ENCODE measurements at places on chromosomes 1 and 21. TPM values are rescaled to one million over a fixed set of nuclear protein-coding genes. Genes with fewer than 3 reads are reported as not detected.

GRCh38 chr1:94554580-94554979 is 13.0 kb upstream of the F3 start:
- H3K36me3 ChIP-seq = no peaks in the 10 kb centered on the region
- H3K4me1 ChIP-seq = peaks cover 12% of the 10 kb centered on the region
- no peak overlapping the region for H3K27ac ChIP-seq
- no peak overlapping the region for H3K4me3 ChIP-seq
- no peak for DNase-seq

DNA sequence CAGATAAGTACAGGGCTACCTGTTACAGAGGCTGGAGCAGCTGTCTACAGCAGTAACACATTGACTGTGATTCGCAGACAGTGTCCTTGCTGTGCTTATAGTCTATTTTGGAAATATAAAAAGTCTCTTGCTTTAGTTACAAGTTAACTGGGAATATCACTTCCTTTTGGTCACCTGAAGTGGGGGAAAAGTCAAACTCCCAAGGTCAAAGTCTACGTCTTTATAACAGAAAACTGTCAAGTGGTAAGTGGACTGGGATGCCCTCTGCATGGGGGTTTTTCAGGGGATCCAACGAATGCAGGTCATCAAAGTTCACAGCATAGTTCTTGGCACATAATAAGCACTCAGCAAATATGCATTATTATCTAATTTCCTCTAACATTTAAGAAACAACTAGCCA is 55.4 kb downstream of the FAM78B start:
- DNase-seq = no peak
- H3K4me1 ChIP-seq = no peaks in the 10 kb centered on the region
- H3K4me3 ChIP-seq = no peak overlapping the region
- no peaks in the 10 kb centered on the region for H3K27me3 ChIP-seq
- H3K27ac ChIP-seq = no peak overlapping the region
- H3K36me3 ChIP-seq = no peaks in the 10 kb centered on the region

DNA sequence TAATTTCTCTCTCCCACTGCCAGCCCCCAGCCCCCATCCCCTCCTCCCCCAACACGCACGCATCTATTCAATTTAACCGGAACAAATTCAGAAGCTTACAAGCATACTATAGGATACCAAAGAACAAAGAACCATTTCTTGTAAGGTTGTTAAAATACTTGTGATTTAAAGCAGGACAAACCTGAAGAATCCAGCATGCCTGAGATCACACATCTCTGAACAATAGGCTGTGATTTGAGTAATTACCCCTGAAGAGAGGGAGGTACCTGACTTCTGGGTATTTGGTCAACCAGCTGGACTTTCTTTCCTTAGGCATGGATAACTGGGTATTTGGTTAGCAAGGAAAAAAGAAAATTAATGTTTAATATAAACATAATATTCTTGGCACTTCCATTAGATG is 105.1 kb downstream of the NMNAT2 start:
- H3K36me3 ChIP-seq = no peaks in the 10 kb centered on the region
- no peak overlapping the region for H3K27ac ChIP-seq
- H3K27me3 ChIP-seq = no peaks in the 10 kb centered on the region
- H3K4me1 ChIP-seq = no peaks in the 10 kb centered on the region
- no peak overlapping the region for H3K4me3 ChIP-seq
- no peak for DNase-seq

DNA sequence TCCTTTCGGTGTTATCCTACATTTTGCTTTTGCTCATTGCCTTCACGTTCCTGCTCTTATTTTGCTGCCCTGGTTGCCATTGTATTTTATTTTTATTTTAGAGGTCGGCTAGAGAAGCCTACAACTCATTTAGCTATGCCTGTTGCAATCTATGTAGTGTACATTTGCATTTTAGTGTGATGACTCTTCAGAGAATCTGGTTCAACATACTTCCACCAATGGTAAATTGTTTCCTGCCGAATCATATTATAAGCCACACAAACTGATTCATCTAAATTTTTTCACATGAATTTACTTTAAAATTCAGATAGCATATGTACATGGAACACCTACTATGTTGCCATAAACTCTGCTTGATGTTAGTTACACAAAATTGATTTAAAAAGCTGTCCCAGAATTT is 1596.9 kb downstream of the PLA2G4A start:
- no peak for DNase-seq
- no peaks in the 10 kb centered on the region for H3K4me1 ChIP-seq
- H3K36me3 ChIP-seq = no peaks in the 10 kb centered on the region
- H3K4me3 ChIP-seq = no peak overlapping the region
- no peaks in the 10 kb centered on the region for H3K27me3 ChIP-seq

- no peak overlapping the region for H3K4me3 ChIP-seq
- no peaks in the 10 kb centered on the region for H3K27me3 ChIP-seq
- H3K36me3 ChIP-seq = peaks cover 63% of the 10 kb centered on the region
- H3K27ac ChIP-seq = peak overlapping the region; percentile 54
- H3K4me1 ChIP-seq = 0 out of 2 replicates have a peak, but pooled peaks cover 3% of the 10 kb centered on the region
- no peak for DNase-seq
Observed at GRCh38 chr1:117093091-117093534, 28.4 kb downstream of the TRIM45 start.

DNA sequence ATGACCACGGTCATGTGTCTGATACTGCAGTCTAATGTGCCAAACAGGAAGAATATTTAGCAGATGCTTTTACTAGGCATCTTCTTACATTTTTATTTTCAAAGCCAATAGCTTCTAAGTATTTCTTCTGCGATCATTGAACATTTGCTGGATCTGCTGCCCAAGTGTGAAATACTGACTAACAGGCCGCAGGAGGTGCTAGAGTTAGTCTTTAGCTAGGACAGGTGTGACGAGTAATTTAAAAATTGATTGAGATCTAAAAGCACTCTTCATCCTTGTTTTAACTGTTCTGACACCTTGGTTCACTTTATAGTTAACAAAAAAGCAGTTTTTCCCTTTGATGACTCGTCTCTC is 748 bp upstream of the FAM78B start:
- H3K27ac ChIP-seq = no peak overlapping the region
- peaks cover 18% of the 10 kb centered on the region for H3K27me3 ChIP-seq
- peak overlapping the region; percentile 54 for H3K4me3 ChIP-seq
- no peak for DNase-seq
- peaks cover 5% of the 10 kb centered on the region for H3K4me1 ChIP-seq

- H3K27ac ChIP-seq = no peak overlapping the region
- H3K4me1 ChIP-seq = no peaks in the 10 kb centered on the region
- H3K27me3 ChIP-seq = no peaks in the 10 kb centered on the region
Observed at GRCh38 chr1:78836726-78837125, 169.8 kb downstream of the ADGRL4 start.

GRCh38 chr1:74579425-74579824 is 67.0 kb upstream of the LRRC53 start:
- no peak for DNase-seq
- no peak overlapping the region for H3K27ac ChIP-seq
- no peak overlapping the region for H3K4me3 ChIP-seq
- H3K27me3 ChIP-seq = no peaks in the 10 kb centered on the region

DNA sequence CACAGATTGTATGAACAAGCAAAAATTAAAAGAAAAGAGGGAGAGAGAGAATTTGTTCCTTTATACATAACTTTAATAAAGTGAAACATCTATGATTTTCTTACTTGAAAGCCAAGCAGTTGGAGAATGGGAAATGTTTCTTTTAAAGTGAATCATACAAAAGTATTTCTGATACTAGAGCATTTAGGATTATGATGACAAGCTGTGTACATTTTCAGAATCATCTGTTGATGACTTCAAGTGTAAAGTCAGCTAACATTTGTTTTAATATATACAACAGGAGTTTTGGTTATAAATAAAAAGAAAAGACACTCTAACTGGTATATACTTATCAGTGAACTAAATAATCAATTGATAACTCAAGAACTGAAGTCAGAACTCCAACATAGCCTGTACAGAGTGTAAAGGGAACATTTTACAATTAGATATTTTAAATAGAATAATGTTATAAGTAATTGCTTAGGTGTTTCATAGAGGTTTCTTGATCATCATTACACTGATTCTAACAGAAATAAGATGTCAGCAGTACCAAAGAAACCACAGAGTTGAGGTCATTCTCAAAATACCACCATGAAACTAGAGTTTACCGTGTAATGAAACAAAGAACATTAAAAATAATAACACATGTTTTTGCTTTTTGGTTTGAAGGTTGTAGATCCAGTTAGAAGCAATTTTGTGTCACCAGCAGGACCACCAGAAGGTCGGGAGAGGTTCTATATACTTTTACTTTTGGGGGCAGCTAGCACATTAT is 103.4 kb downstream of the COL24A1 start:
- no peak overlapping the region for H3K27ac ChIP-seq
- DNase-seq = no peak
- no peaks in the 10 kb centered on the region for H3K36me3 ChIP-seq
- H3K4me3 ChIP-seq = no peak overlapping the region
- no peaks in the 10 kb centered on the region for H3K27me3 ChIP-seq

DNA sequence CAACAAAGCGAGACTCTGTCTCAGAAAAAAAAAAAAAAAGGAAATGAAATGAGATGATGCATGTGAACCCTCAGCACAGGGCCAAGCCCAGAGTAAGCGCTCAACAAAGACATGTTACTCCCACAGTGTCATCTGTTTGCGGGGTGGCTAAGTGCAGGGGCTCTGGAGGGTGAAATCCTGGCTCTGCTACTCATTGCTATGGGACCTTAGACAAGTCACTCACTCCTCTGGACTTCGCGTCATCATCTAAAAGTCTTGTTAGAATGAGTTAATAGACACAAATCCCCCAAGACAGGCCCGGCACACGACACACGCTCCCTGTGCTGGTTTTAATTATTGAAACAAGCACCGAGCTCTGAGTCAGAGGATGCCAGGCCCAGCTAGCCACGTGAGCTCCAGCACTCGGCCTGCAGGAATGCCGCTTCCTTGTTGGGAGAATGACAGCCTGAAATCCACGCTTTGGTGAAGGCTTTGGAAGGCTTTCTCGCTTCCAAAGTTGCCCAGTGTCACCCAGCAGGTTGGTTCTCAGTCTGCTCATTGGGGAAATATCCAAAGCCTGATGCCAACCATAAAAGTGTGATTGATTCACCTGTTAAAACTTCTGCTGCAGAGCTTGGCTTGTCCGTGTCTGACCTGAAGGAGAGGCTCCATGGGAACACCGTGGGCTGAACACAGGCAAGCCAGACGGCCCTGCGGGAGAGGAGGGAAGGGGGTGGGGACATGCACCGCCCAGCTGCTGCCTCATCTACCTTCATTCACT is 36.7 kb upstream of the TARDBP start:
- H3K27ac ChIP-seq = no peak overlapping the region
- H3K4me3 ChIP-seq = no peak overlapping the region
- no peaks in the 10 kb centered on the region for H3K36me3 ChIP-seq
- H3K27me3 ChIP-seq = no peaks in the 10 kb centered on the region
- DNase-seq = no peak
- H3K4me1 ChIP-seq = peaks cover 15% of the 10 kb centered on the region

GRCh38 chr1:33096363-33097005 is 15.5 kb downstream of the AZIN2 start:
- H3K27ac ChIP-seq = no peak overlapping the region
- no peaks in the 10 kb centered on the region for H3K27me3 ChIP-seq
- H3K4me1 ChIP-seq = peaks cover 2% of the 10 kb centered on the region
- H3K36me3 ChIP-seq = no peaks in the 10 kb centered on the region

- no peaks in the 10 kb centered on the region for H3K27me3 ChIP-seq
- H3K4me3 ChIP-seq = no peak overlapping the region
- H3K4me1 ChIP-seq = peaks cover 16% of the 10 kb centered on the region
- H3K27ac ChIP-seq = no peak overlapping the region
Observed at GRCh38 chr1:86507935-86508582, 38.8 kb upstream of the CLCA4 start.

DNA sequence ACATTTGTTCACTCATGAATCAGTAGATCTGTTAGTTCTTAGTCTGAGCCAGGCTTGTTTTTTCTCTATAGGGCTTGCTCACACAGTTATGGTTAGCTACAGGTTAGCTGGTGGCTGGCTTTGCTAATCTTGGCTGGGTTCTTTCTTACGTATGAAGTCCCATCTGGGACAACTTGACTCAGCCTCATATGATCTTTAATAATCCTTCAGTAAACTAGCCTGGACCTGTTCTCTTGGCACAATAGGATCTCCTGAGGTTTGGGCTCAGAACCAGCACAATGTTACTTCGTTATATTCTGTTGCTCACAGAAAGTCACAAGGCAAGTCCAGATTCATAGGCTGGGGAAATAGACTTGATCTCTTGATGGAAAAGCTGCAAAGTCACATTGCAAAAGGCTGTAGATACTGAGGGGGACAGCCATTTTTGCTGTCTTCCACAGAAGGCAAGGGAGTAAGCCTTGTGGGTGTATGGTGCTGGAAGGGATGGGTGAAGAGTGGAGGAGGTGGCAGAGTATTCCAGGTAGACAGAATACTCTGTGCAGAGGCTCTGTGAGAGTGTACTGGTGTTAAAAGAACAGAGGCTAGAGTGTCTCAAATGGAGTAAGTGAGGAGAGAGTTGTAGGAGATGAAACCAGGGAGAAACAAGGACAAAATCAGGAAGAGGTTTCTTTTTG is 24.4 kb downstream of the EFCAB7 start:
- no peaks in the 10 kb centered on the region for H3K27me3 ChIP-seq
- no peak overlapping the region for H3K4me3 ChIP-seq
- no peaks in the 10 kb centered on the region for H3K36me3 ChIP-seq
- H3K27ac ChIP-seq = no peak overlapping the region
- H3K4me1 ChIP-seq = no peaks in the 10 kb centered on the region

GRCh38 chr1:112699425-112700144 is 7.3 kb downstream of the RHOC start:
- H3K4me1 ChIP-seq = peaks cover 44% of the 10 kb centered on the region
- no peak overlapping the region for H3K4me3 ChIP-seq
- no peak overlapping the region for H3K27ac ChIP-seq
- peaks cover 9% of the 10 kb centered on the region for H3K36me3 ChIP-seq
- H3K27me3 ChIP-seq = 0 out of 2 replicates have a peak, but pooled peaks cover 2% of the 10 kb centered on the region
- no peak for DNase-seq

DNA sequence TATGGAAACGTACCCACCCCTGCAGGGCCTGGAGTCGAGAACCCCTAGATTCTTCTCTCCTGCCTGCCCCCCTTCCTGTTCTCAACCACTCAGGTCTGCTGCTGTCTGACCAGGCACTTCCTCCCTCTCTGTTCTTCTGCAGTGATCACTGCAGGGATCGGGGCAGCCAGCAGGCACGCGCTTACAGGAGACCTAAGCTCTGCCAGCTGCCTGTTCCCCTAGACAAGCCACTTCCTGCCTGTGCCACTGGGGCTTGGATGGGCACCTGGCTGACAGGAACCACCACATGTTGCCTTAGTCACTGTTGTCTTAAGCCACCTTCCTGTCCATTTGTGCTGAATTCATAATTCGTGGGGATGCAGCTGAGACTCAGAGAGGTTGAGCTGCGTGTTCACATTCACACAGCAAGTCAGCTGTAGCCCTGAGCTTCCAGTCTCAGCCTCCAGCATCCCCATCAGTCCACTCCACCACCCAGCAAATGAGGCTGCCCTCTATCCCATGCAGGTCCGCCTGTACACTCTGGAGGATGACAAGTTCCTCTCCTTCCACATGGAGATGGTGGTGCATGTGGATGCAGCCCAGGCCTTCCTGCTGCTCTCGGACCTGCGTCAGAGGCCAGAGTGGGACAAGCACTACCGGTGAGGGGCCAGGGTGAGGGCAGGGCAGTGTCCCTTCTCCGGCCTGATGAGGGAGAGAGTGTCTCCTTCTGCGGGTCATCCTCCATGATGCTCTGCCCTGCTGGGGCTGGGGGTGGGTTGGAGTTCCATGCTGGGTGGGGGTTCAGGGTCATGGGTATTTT is 18.6 kb downstream of the FAM151A start:
- H3K4me1 ChIP-seq = peaks cover 2% of the 10 kb centered on the region
- no peak overlapping the region for H3K27ac ChIP-seq
- DNase-seq = no peak
- no peak overlapping the region for H3K4me3 ChIP-seq

Gene IL24
- not detected for total RNA-seq

Gene RSPH1
- not detected for total RNA-seq

Gene AGPAT3
- 5.8 TPM for total RNA-seq

Gene TMEM52
- 15.0 TPM for total RNA-seq

Gene TESK2
- total RNA-seq = 10.9 TPM

Gene LORICRIN
- total RNA-seq = not detected
